ENCODE measurements at places on chromosomes 12 and 14.

DNA sequence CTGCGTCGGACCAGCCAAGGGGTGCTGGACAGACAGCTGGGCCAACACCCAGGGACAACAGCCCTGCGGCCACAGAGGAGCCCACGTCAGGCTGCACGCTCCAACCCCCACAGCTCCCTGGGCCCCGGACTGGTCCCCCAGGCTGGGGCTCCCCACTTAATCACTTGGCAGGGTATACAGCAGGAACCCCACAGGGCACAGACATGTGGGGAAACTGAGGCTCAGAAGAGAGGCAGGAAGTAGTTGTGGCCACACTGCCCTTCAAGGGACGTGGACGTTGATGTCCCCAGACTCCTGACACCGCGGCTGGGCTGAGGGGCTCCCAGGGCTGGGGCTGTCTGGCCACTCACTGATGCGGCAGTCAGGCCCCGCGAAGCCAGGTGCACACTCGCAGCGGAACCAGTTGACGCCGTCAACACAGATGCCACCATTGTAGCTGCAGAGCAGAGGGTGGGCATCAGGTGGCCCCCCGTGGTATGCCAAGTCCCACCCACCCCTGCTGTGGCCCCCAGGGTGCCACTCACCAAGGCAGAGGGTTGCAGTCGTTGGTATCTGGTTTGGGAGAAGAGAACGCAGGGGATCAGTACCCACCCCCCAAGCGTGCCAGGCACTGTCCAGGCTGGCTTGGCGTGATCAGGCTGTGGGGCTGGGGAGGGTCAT, 21.5 kb downstream of the JAG2 start:
- DNase-seq: no peak

DNA sequence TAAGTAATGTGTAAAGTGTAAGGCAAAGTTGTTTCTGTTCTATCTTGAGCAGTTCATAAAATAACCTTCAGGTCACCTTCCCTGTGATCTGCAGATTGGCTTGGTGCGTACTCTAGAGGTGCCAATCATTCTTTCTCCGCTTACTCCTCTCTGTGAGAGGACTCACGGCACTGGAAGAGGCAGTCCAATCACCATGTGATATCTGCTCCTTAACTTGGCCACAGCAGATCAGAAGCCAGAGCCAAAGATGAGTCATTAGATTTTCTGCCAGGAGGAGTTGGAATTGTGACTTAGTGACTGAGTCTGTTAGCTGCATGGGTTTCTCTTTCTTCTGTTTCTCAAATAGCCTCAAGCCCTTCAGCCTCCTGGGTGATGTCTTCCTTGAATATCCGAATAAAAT, 165.5 kb downstream of the SLC41A2 start:
- DNase-seq: no peak

DNA sequence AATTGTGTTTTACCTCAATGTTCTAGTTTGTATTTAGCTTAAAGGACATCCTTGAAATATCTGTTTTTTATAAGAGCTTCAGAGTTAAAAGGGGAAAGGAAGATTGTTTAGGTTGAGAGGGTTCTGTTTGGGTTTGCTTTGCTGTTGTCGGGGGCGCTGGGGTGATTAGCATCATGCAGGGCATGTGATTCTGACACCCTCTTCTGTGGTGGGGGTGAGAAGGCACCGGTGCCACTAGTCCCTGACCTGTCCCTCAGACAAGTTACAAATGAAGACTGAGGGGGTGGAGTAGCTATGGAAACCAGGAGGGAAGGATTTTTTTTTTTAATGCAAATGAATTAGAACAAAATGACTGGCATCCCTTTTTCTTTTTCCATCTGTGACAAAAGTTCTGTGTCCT, 291.3 kb downstream of the RPAP3 start:
- DNase-seq: no peak

GRCh38 chr12:23576372-23576771, 373.1 kb downstream of the SOX5 start:
- DNase-seq: no peak

DNA sequence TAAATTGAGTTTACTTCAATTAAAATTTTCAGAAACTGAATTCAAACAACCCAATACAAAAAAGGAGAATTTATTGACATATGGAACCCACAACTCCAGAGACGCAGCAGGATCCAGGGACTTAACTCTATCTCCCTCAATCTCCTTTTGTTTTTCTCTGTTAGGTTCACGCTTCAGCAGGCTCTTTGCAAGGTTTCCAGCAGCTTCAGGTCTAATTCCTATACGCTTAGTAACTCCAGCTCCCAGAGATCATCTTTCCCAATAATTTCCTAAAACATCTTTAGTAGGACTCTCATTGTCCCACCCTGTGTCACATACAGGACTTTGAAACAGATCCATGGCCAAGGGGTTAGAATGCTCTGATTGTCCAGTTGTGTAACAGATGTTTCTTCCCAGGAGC, 175.2 kb downstream of the RMST start:
- DNase-seq: no peak

GRCh38 chr14:85002846-85003245, 527.1 kb upstream of the FLRT2 start:
- DNase-seq: no peak

Data from NCI-H1436 treated with DMSO at 0.1 percent for 48 hours (cell line).